ENCODE measurements at places on chromosomes 2 and 18.

DNA sequence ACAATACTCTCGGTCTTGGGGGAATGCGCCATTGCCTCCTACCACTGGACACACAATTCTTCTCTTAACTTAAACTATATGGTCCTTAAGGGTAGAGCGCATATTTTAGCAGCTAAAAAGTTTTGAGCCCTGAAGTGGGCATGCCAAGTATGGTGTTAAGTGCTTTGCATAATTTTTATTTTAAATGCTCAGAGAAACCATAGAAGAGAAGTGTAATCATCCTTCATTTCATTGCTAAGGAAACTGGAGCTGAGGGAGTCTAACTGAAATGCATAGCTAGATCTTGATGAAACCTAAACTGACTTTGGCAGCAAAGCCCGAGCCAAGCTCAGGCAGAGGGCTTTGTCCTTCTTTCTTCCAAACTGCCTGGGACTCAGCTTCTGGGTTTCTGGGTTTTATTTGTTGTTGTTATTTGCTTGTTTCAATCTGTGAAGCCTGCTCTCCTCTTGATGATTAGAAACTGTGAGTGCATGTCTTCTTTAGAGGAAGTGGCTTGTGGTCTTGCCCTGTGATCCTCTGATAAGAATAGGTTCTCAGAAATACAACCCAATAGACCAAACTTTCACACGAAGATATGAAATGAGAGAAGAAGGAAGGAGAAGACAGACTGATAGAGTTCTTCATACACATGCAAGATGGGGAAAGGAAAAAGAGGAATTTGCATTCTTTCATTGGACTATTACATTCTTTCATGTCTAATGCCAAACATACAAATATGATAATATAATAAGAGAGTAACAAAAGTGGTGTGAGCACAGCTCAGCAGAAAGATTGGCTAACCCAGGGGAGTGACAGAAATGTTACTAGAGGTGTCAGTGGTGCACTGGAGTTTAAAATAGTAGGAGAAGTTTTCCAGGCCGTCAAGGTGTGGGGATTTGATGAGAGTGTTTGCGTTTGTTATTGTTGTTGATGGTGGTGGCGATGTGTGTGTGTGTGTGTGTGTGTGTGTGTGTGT, 7.5 kb upstream of the RNF144A start:
- H3K36me3 ChIP-seq: peaks cover 35% of the 10 kb centered on the region
- H3K4me1 ChIP-seq: peaks cover 65% of the 10 kb centered on the region
- peak overlapping the region; percentile 38 for H3K4me3 ChIP-seq
- peak; percentile 75 for DNase-seq
- H3K27ac ChIP-seq: peak overlapping the region; percentile 93

DNA sequence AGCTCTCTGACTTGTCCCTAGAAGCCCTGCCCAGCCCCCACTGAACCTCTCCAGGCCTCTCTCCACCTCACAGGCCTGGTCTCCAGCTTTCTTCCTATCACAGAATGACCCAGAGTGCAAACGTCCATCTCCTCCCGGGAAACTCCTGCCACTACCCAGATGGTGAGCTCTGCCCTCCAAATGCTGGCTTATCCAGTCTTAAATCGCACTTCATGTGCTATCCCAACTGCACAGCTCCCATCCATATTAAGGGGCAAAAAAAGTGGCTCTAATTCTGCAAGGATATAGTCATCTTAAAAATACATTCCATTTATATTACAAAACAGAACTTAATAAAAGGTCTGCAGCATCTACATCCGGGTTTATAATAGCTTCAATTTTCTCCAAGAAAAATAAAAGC, 70.8 kb upstream of the CDC42EP3 start:
- DNase-seq: no peak
- no peaks in the 10 kb centered on the region for H3K4me1 ChIP-seq
- H3K27me3 ChIP-seq: peaks cover 7% of the 10 kb centered on the region
- no peak overlapping the region for H3K4me3 ChIP-seq
- no peak overlapping the region for H3K27ac ChIP-seq
- H3K36me3 ChIP-seq: no peaks in the 10 kb centered on the region

- no peak overlapping the region for H3K27ac ChIP-seq
- no peak overlapping the region for H3K4me3 ChIP-seq
- no peaks in the 10 kb centered on the region for H3K36me3 ChIP-seq
- H3K27me3 ChIP-seq: no peaks in the 10 kb centered on the region
- no peak for DNase-seq
Measured at GRCh38 chr18:76203552-76203951, 291.5 kb downstream of the ZNF516 start.

DNA sequence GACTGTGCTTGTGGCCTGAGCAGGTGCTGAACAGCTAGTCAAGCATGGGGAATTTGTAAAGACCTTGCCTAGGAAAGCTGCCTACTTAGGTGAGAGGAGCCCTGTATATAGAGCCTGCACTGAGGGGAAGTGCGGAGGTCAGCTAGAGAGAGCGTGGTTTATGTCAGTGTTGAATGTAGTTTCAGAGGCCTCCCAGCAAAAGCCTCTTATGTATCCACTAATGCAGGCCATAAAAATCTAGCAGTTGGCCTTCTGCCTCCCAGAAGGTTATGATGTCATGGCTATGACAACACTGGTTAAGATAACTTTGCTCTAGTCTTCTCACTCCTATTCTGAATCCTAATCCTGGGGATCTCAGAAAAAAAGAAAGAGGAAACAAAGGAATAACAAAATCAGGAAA, 88.9 kb downstream of the ASXL3 start:
- no peaks in the 10 kb centered on the region for H3K4me1 ChIP-seq
- H3K27ac ChIP-seq: no peak overlapping the region
- no peak overlapping the region for H3K4me3 ChIP-seq
- no peaks in the 10 kb centered on the region for H3K36me3 ChIP-seq
- no peak for DNase-seq

DNA sequence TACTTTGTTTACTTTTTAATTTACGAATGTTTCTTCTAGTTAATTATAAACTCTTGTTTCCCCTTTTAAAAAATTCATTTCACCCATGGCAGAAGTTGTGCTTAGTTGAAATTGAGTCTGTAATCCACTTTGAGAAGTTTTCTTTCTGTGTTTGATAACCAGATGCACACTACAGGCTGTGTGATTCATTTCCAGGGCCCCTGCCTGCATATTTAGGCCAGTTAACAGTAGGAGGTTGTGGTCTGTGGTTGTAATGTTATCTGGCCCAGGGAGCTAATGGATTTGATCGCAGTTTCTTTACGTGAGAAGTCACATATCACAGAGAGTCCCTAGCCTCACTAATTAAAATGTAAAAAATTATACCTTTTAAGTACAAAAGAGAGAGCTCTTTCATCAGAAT, 3.3 kb downstream of the CDH7 start:
- H3K4me3 ChIP-seq: no peak overlapping the region
- H3K4me1 ChIP-seq: no peaks in the 10 kb centered on the region
- H3K36me3 ChIP-seq: no peaks in the 10 kb centered on the region
- no peak for DNase-seq
- H3K27me3 ChIP-seq: no peaks in the 10 kb centered on the region

DNA sequence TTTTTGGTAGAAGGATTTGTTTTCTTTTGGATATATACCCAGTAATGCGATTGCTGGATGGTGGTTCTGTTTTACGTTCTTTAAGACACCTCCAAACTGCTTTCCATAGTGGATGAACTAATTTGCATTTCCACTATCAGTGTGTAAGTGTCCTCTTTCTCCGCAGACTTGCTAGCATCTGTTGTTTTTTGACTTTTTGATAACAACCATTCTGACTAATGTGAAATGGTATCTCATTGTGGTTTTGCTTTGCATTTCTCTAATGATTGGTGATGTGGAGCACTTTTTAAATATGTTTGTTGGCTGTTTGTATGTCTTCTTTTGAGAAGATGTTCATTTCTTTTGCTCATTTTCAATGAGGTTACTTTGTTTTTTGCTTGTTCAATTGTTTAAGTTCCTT, 260.9 kb upstream of the CWC22 start:
- no peak overlapping the region for H3K27ac ChIP-seq
- no peak for DNase-seq
- H3K4me1 ChIP-seq: no peaks in the 10 kb centered on the region

GRCh38 chr2:193518041-193518817, 1323.5 kb upstream of the TMEFF2 start:
- no peaks in the 10 kb centered on the region for H3K4me1 ChIP-seq
- no peaks in the 10 kb centered on the region for H3K27me3 ChIP-seq
- no peaks in the 10 kb centered on the region for H3K36me3 ChIP-seq
- no peak for DNase-seq
- H3K27ac ChIP-seq: no peak overlapping the region
- H3K4me3 ChIP-seq: no peak overlapping the region

GRCh38 chr18:7394050-7394659, 163.3 kb downstream of the LRRC30 start:
- no peak overlapping the region for H3K27ac ChIP-seq
- no peaks in the 10 kb centered on the region for H3K36me3 ChIP-seq
- no peak overlapping the region for H3K4me3 ChIP-seq
- no peaks in the 10 kb centered on the region for H3K4me1 ChIP-seq

- H3K4me3 ChIP-seq: no peak overlapping the region
- no peaks in the 10 kb centered on the region for H3K36me3 ChIP-seq
- no peak for DNase-seq
- no peaks in the 10 kb centered on the region for H3K27me3 ChIP-seq
Measured at GRCh38 chr2:125254010-125254409, 1228.9 kb downstream of the CNTNAP5 start.

DNA sequence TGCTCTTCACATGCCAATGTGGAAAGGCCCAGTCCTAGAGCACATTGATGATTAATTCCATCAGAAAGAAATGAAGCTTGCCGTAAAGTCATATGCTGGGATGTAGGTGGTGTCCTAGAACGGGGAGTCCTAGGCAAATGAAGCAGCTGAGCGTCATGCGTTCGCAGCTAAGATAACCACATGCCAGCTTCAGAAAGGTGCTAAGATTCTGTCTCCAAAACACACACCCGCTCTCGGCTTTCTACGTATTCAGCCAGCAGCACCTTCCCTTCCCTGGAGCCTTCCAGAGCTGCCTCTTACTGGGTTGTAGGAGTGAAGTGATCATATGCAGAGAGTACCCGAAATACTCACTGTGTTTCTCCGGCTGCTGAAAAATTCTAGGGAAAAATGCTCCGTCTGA, 421.6 kb upstream of the ID2 start:
- no peak for DNase-seq
- H3K27ac ChIP-seq: no peak overlapping the region
- H3K4me3 ChIP-seq: no peak overlapping the region
- H3K4me1 ChIP-seq: peaks cover 29% of the 10 kb centered on the region

DNA sequence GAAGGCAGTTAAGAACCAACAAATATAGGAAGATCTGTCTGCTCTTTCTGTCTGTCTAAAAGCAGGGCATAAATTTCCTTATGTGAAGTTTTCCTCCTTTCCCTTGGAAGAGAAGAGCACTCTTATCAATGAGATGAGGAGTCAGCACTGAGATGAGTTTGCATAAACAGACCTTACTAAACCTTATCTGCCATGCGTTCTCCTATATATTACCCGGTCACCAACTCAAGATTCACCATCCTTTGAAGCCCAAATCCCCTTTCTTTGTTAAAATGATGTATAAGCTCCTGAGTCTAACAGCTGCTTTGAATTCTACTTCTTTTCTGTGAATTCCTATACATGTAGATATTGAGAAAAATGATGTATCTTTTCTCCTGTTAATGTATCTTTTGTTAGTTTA, 65.5 kb upstream of the FHL2 start:
- no peak overlapping the region for H3K4me3 ChIP-seq
- H3K4me1 ChIP-seq: no peaks in the 10 kb centered on the region
- no peaks in the 10 kb centered on the region for H3K27me3 ChIP-seq
- no peaks in the 10 kb centered on the region for H3K36me3 ChIP-seq

DNA sequence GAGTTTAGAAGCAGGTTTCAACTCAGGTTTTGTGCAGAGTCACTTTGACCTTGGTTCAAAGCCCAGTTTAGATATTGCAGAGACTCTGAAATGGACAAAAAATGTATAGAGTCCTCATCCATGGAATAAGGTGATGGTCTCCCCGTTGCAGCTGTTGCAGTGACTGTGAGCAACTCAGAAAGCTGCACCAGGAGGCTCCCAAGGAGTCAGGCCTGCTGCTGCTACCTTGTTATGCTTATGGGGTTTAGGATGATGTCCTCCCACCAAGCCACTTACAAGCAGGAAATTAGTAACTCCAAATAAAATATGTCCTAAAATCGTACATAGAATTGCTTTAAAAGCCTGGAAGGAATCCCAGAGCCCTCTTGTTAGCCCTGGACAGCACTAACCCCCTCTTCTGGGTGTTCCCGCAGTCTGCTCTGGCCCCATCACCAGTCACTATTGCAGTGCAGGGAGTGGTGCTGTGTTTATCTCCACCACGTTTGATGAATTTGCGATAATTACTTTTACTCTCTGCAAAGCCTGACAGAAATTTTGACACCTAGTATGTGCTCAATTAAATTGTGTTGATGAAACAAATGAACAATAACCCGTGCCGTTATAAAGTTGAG, 189.0 kb downstream of the CNTNAP5 start:
- H3K27ac ChIP-seq: no peak overlapping the region
- H3K36me3 ChIP-seq: no peaks in the 10 kb centered on the region
- DNase-seq: no peak

DNA sequence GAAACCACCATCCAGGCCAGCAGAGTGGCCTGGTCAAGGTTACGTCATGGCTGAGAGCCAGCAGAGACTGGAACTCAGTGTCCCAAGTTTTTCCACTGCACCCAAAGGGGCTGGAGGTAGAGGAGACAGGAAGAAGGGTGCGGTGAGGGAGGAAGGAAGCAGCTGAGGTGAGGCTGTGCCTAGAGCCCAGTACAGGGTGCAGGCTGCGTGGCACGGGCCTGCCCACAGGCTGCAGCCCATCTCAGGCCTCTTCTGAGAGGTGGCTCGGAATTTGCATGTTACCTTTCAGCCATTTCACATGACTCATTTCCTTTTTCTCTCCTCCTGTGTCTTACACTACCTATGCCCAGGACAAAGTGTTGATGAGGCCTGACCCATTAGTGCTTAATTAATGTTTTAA, 13.7 kb upstream of the MGAT4A start:
- no peak overlapping the region for H3K4me3 ChIP-seq
- H3K27ac ChIP-seq: peak overlapping the region; percentile 1
- peaks cover 10% of the 10 kb centered on the region for H3K4me1 ChIP-seq
- no peaks in the 10 kb centered on the region for H3K27me3 ChIP-seq
- no peak for DNase-seq

DNA sequence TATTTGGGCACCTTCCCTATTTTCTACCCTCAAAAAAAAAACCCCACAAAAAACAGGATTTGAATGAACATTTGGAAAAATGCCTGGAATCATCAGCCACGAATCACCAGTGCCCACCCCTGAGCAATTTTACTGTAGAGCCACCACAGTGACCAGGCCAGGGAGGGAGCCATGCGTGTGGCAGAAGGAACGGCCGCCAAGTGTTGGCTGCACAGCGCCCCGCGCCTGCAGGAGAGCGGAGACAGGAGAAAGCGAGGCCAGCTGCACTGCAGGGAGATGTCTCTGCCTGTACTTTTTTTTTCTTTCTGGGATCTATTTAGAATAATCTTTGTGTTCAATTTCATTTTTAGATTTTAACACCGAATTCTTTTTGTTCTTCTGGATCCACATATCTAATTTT, 269.3 kb upstream of the RAB12 start:
- H3K36me3 ChIP-seq: no peaks in the 10 kb centered on the region
- H3K4me3 ChIP-seq: no peak overlapping the region
- no peak for DNase-seq
- H3K4me1 ChIP-seq: no peaks in the 10 kb centered on the region
- no peak overlapping the region for H3K27ac ChIP-seq

Data from DND-41 (cell line).